AG04450 (cell line): ENCODE measurements at places on chromosomes 4 and X.

- DNase-seq, result no peak
Observed at GRCh38 chrX:132561974-132562373, 73.1 kb upstream of the MBNL3 start.

- DNase-seq, result no peak
Observed at GRCh38 chrX:94400488-94400887, 726.5 kb downstream of the FAM133A start.

DNA sequence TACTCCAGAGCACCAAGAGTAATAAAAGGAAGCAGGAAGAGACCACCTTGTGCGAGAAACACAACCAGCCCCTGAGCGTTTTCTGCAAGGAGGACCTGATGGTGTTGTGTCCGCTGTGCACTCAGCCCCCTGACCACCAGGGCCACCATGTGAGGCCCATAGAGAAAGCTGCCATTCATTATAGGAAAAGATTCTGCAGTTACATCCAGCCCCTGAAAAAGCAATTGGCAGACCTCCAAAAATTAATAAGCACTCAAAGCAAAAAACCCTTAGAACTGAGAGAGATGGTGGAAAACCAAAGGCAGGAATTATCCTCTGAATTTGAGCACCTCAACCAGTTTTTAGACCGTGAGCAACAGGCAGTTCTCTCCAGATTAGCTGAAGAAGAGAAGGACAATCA lies 5.7 kb downstream of the TRIM75 start:
- no peak for DNase-seq

DNA sequence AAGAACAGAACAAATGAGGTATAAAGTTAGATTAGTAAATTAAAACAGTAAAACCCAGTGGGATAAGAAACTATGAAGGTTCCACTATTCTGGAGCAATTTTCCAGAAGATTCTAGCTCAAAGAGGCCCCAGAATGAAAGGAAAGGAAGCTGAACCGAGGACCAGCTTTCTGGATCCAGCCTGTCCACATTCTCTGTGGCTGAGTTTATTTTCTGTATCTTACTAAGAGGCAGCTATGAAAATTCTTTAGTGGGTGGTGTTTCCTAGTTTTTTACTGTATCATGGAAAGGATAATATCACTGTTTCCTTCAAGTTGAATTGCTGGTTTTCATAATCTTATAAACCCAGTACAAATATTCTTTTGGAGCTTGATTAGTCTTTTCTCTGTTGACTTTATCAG lies 11.8 kb downstream of the DAPP1 start:
- DNase-seq, result no peak

GRCh38 chr4:41715155-41715554 lies 33.4 kb downstream of the PHOX2B start:
- DNase-seq, result no peak

DNA sequence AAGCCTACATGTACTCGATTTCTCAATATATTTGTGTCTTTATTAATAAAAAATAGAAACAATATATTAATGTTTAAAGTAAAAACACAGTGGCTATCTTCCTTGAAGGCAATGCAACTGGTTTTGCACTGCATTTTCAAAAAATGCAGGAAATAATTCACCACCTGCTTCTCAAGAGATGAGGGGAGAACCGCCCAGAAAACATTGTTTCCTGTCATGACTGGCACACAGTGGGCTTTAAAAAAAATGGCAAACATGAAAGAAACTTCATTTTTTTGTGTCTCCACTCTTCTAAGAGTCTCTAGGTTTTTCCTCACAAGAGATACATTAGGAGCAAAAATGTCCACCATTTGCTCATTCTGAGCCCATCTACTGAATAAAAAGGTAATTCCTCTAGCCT lies 50.8 kb upstream of the C4orf50 start:
- DNase-seq, result no peak

GRCh38 chr4:91829531-91829930 lies 474.2 kb upstream of the GRID2 start:
- DNase-seq, result no peak

GRCh38 chr4:61604054-61604453 lies 403.9 kb downstream of the ADGRL3 start:
- no peak for DNase-seq

DNA sequence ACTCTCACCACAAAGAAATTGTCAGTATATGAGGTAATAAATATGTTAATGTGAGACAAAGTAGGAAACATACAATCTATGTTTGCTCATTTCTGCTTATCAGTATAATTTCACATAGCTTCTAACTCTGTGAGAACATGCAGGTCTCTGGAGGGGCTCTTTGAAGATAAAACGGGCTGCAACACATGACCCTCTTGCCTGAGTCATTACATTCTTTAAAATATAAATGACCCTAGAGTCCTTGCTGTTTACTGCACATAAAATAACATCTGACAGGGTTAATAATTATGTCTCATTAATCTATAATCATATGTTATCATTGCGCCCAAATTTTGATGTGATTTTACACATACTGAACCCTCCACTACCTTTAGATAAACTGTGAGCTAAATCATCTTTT lies 681.5 kb downstream of the ARAP2 start:
- DNase-seq, result no peak

DNA sequence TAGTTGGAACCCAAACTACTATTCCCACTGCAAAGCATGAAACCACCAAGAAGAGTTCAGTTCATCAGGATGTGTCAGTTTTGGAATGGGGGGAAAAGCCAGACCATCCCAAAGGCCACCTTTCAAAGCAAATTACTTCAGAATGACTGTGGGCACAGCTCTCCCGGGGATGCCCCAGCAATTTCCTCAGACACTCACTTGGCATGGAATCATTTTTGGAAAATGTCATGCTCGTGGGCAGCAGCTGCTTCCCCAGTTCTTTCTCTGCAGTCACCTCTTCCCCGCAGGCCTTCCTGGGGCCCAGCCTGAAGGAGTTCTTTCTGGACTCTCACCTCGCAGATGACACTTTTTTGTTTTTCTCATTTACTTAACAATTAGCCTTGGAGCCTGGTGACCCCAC lies 350.3 kb downstream of the NR3C2 start:
- DNase-seq, result no peak
